ENCODE measurements at places on chromosomes 1 and 21.

DNA sequence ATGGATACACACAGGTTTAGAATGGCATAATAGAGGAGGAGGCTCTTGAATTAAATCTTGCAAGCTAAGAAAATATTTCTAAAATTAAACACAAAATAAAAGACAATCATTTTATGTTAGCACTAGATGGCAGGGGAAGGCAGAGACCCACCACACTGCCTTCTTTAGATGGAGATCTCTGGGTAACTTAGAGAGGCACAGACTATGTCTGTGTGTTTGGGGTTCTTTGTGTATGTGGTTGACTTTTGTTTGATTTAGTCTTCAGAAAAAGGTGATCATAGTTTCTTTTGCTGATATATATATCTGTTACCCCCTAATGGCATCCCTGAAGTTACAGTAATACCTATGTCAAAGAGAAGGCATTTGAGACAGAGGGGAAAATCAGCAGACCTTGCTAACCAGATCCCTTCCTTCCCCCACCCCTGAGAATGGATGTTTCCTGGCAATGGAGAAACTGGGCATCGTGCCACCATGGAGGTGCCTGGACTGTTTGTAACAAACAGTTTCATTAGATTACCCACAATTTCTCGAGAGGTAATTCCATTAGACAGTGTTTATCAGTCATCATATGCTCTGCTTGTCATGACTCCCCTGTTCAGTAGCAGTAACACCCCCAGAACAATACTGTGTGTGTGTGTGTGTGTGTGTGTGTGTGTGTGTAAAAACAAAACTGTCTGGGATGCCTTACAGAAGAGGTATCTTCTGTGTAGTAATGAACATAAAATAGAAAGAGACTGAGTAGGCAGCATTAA is 228.3 kb upstream of the DEPDC1 start:
- no peak for ATAC-seq

DNA sequence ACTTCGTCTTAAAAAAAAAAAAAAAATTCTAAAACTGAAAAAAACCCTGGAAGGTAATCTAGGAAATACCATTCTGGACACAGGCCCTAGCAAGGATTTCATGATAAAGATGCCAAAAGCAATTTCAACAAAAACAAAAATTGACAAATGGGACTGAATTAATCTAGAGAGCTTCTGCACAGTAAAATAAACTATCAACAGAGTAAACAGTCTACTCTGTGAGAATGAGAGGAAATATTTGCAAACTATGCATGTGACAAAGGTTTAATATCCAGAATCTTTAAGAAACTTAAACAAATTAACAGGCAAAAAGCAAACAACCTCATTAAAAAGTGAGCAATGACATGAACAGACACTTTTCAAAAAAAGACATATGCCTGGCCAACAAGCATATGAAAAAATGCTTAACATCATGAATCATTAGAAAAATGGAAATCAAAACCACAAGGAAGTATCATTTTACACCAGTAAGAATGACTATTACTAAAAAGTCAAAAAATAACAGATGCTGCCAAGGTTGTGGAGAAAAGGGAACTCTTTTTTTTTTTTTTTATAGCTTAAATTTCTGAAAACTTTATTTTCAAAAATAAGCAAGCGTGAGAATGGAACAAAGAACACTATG is 29.4 kb upstream of the RNPC3 start:
- ATAC-seq: no peak

DNA sequence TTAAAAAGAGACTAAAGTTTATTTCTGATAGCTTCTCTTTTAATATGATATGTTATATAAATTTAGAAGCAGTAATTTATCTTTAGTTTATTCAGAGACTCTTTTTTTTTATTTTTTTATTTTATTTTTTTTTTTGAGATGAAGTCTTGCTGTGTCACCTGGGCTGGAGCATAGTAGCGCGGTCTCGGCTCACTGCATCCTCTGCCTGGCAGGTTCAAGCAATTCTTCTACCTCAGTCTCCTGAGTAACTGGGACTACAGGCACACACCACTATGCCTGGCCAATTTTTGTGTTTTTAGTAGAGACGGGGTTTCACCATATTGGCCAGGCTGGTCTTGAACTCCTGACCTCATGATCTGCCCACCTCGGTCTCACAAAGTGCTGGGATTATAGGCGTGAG is 89.6 kb downstream of the DISP1 start:
- no peak for ATAC-seq

GRCh38 chr1:15100121-15100879 is 53.2 kb upstream of the TMEM51 start:
- ATAC-seq: no peak

Data from gastroesophageal sphincter (tissue), 4 donors.